Cortex of kidney (tissue), 1 donor: ENCODE measurements at places on chromosomes 6 and 20.

DNA sequence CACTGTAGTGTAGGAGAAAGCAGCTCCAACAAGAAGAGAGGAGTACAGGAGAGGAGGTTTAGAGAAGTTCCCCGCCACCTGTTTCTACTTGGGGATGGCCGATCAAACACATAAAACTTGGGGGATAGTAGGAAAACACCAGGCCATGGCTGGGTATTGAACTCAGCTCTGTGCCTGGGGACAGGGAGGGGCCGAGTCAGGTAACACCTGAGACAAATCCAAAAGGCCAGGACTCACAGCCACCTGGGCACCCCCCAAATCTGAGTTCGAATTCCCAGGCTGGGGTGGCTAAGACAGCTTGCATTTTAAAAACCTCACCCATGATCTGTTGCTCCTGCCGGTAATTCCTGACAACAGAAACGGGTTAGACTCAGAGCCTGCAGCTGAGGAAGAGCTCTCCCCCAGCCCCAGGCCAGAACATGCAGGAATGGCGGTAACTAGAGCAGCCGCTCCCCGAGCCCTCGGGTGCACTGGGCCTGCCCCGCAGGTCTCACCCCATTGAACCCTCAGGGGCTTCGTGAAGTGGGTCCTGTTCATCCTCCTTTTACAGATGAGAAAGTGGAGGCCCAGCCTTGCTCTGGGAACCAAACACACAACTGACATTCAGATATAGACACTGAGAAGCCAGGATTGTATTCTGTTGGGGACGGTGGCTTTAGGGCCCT, 61.0 kb downstream of the TCP11 start:
- DNase-seq = no peak

DNA sequence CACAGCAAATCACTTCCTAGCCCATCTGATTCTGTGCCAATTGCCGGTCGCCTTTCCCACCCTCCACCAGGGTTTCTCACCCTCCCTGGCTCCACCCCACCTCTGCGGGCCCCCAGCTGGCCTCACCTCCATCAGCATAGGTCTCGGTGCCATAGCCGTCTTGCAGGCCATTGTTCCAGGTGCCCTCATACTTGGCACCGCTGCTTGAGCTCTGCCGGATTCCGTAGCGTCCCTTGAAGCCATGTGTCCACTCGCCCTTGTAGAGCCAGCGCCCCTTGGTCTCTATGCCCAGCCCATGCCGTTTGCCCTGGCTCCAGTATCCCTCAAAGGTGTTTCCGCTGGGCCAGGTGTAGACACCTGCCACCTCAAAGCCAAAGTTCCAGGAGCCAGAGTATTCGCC, 787 bp downstream of the JPH2 start:
- DNase-seq = no peak

- no peak for DNase-seq
Measured at GRCh38 chr20:56808732-56809131, 179.6 kb downstream of the TFAP2C start.

GRCh38 chr6:90462102-90462501, 124.8 kb downstream of the MAP3K7 start:
- no peak for DNase-seq

- DNase-seq = peak; percentile 41
Measured at GRCh38 chr20:16729565-16730460, at the start of gene SNRPB2. TSS of gene SNRPB2 (plus strand) at chr20:16730026. CDS start at chr20:16731703, 1,677 bp downstream.

GRCh38 chr6:137415127-137415833, 78.9 kb downstream of the OLIG3 start:
- DNase-seq = no peak

- DNase-seq = no peak
Measured at GRCh38 chr20:61974357-61974665, 91.4 kb downstream of the TAF4 start.

GRCh38 chr6:25484900-25485299, 167.1 kb upstream of the SCGN start:
- no peak for DNase-seq

- no peak for DNase-seq
Measured at GRCh38 chr6:168416531-168416930, 24.5 kb upstream of the SMOC2 start.

DNA sequence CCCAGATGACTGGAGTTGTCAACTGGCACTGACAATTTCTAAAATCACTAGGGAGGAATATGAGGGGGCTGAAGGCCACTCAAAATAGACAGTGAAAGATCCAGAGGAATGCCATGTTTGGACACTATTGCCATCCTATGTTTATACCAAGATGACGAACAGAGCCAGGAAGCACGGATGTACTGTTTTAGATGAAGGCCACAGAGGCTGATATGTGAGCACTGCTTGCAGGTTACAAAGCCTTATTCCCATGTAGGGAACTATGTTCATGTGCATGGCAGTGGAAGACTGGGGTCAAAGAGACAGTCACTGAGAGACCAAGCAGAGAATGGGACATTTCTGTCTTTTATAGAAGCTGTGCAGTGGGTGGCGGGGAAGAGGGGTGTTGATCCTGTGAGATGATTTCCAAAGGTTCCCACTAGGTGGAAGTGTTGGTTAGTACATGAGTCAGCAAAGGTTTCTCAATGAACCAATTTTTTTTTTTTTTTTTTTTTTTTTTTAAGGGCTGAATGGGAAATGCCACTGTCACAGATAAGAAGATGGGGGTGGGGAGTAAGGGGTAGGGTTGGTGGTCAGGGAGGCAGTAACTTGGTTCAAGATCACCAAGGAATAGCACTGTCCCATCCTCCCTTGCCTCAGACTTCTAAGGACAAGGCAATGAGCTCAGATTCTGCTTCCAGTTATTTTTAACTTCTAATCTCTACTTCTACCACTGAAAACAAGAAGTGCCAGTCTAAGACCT, 46.7 kb upstream of the MOCS1 start:
- no peak for DNase-seq

- DNase-seq = no peak
Measured at GRCh38 chr6:117414770-117415169, 11.0 kb downstream of the ROS1 start.

DNA sequence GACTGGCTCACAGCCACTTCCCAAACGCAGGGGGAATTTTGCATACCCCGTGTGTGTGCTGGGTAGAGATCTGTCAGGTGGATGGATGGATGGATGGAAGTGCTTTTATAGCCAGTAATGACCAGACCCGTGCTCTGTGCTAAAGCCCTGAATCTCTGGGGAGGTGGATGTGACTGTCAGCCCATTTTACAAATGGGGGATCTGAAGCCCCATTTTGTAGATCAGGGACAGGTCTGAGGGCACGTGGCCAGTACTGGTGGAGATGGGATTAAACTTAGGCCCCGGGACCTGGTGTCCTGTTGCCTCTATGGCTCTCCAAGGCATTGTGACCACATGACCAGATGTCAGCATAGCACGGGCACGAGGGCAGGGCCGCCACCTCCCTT, 38.2 kb upstream of the ZBP1 start:
- no peak for DNase-seq
